DND-41 (cell line): ENCODE measurements at places on chromosomes 12 and 14.

- no peak for DNase-seq
Measured at GRCh38 chr14:104358528-104359300, 220.3 kb downstream of the KIF26A start.

GRCh38 chr14:93044556-93044955 is 71.2 kb downstream of the ITPK1 start:
- DNase-seq = no peak

DNA sequence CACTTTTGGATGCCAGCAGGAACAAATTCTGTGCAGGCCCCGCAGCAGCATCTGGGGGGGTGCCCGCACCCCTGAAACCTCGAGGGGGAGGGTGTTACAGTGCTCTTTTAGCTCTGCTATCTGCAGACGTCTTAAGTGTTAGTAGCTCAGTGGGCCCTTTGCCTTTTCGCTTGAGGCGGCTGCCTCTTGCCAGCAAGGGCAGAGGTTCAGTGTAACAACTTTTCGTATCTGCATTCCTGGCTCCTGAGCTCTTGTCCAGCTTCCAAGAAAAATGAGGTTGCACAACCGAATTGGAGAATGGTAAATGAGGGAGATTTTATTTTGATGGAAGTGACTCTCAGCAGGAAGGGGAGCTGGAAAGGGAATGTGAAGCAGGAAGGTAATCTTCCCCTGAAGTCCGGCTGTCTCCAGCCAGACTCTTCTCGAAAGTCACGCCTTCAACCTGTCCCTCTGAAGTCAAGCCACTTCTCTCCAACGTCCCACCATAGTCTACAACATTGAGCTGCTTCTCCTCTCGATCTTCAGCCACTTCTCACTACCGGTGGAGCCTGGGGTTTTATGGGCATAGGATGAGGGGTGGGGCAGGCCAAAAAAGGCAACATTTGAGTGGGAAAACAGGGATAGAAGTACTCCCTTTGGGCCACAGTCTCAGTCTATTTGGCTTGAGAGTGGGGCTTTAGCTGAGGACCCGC is 17.8 kb downstream of the TAS2R50 start:
- no peak for DNase-seq

DNA sequence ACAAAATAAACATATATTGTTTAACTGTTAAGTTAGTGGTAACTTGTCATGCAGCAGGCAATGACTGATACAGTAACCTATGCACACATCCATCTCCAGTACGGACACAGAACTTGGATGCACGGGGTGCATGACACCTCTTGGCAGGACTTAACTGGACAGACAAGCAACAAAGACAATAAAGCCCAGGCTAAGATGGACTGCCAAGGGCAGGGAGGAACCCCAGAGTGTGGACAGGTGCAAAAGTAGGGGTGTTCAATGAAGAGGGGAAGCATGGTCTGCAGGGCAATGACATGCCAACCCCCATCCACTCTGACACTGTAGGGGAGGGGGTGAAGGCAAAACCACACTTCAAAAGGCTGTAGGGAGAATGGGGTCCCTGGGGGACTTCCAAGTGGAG is 11.7 kb downstream of the SSH1 start:
- DNase-seq = no peak

GRCh38 chr14:98826618-98827017 is 445.4 kb downstream of the BCL11B start:
- DNase-seq = peak; percentile 35

DNA sequence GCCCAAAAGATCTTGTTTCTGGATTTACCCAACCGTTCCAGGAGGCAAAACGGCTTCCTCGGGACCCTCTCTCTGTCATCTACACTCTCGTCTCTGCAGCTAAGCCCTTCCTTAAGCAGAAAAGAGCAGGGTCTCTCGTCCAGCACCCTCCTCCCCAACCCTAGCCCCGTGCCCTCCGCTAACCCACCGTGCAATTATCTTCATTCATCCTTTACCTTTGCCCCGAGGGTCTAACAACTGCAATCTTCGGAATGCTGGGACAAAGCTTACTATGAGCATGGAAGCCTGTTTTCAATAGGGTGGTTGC is 276 bp upstream of the BMAL2 start:
- DNase-seq = no peak

- DNase-seq = no peak
Measured at GRCh38 chr12:55839345-55840140, 3.2 kb downstream of the MMP19 start.

- DNase-seq = no peak
Measured at GRCh38 chr14:31106768-31107167, 80.6 kb upstream of the STRN3 start.

GRCh38 chr12:89693639-89694202 is 14.9 kb downstream of the ATP2B1 start:
- DNase-seq = no peak

DNA sequence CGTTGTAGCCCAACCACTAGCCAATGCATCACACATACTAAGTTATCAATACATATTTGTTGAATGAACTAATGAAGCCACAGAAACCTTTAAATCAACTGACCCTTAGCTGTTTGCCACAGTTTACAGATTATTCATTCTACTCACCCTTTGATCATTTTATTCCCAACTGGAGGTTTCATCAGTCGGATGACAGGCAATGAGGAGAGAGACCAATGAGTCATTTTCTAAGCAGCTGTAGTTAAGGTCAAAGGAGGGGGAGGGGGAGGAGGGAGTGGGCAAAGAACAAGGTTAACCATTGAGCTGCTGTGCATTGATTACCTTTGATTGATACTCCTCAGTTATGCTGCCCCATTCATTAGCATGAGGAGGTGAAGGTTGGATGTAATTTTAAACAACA is 469.5 kb downstream of the VRK1 start:
- DNase-seq = no peak

DNA sequence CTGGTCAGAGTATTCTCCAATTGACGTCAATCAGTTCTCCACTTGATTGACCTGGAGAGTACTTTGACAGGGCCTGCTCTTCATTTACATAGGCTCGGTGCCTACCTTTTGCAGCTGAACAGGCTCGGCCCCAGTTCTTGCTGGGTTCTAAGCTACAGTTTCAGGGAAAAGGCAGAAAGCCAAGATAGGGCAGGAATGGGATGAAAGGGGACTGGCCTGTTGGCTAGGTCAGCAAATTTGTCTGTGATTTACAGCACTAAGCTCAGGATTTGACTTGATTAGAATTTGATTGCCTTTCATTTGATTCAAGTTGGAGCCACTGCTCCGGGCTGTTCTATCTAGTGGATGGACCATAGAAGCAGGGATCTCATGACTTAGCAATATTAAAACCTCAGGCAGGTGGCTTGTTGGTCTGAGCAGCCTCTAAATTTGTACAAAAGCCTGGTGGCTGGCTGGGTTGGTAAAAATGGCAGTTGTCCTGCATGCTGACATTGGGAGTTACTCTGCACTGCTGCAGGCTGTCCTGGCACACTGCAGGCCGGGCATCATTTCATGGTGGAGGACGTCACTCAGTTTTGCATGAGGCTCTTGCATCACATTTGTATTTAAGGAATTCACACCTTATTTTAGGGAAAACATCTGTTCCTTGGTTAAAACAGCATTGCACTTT is 71.8 kb downstream of the BICD1 start:
- DNase-seq = no peak
